ENCODE measurements at places on chromosomes 3 and 15.

GRCh38 chr3:117603097-117603496, 893.5 kb downstream of the TUSC7 start:
- no peak for DNase-seq

- DNase-seq, result no peak
These were observed 52.0 kb downstream of the SMAD3 start for GRCh38 chr15:67117370-67117769.

DNA sequence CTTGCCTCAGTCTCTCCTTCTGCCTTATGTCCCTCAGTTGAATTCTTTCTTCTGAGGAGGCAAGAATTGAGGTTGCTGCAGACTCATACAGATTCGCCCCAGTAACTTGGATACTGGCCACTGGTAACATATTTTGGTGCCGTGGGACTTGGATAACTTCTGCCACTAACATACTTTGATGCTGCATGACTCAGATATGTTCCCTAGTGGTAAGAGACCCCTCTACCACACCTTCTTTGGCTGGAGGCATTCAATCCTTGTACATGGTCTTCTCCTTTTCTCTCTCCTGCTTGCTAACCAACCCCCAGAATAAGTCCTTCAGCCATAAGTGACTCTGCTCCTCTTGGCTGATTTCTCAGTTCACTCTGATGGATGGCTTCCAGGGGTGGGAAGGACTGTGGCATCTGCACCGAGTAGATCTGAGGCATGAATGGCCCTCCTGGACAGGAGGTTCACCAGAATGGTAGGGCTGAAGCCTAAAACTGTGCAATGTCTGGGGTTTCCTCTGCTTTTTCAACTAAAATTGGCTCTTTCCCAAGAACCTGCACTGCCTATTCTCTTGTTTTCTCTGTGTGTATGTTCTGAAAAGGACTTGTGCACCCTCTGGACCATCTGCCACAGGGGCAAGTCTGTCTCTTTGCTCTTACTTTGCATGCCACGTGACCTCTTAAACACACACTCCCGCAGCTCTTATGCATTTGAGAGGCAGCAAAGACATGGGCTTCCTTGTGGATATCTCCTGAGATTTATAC, 55.5 kb upstream of the FSTL1 start:
- DNase-seq, result peak; percentile 8

DNA sequence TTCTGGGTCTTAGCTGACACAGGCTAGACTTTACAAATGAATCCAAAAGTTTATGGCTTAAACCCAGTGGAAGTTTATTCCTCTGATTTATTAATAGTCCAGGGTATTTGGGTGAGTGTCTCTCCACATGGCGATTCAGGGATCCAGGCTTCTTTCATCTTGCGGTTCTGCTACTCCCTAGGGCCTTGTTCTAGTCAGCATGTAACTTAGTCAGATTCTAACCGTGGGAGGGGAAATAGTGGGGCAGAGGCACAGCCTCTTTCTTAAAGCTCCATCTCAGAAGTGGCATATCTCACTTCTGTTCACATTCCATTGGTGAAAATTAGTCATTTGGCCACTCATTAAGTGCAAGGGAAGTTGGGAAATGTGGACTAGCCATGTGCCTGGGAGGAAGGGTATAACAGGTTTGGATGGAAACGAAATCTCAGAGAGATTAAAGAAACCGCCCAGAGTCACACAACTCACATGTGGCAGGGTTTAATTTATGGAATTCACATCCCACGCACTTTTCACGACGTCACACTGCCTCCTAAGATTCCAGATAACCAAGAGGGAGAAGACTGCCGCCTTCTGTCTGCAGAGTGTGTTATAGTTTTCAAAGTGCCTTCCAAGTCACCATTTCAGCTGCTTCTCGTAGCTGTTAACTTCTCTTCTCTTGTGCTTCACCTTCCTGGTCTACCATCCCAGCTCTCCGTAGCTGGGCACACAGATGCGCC, 11.4 kb upstream of the RASGRF1 start:
- no peak for DNase-seq

- DNase-seq, result peak; percentile 2
These were observed 61.4 kb downstream of the SMAD6 start for GRCh38 chr15:66763186-66764071.

DNA sequence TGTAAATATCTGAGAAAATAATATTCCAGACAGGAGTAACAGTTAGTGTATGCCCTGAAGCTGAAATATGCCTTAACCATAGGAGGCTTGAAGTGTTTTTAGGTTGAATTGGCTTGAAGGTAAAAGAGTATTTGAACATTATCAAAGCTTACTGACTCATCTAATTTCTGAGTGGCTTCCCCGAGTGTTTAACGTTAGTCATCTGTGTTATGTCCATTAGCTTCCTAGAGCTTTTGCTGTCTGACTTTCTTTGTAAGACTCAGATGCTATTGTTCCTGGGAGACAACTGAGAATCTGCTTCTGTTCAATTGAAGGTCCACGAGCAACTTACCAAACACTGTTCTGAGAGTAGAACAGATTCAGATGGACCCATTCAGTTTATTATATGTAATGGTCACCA, 656.8 kb upstream of the NECTIN3 start:
- DNase-seq, result no peak

DNA sequence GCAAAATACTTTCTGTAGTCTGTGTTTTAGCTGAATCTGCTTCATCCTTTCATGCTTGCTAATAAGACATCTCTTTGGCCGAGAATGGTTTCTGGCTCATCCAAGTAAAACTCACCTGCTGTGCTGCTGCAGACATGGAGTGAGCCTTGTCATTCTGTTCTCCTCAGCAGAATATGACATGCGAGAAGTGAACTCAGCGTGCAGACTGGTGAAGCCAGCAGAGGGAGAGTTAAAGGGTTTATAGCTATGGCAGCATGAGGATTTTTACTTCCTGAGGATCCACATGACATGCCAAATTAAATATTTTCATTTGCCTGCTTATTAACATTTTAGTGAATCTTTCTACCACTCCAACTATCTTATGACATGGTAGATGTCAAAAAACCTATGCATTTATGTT, 658.4 kb upstream of the NECTIN3 start:
- no peak for DNase-seq

DNA sequence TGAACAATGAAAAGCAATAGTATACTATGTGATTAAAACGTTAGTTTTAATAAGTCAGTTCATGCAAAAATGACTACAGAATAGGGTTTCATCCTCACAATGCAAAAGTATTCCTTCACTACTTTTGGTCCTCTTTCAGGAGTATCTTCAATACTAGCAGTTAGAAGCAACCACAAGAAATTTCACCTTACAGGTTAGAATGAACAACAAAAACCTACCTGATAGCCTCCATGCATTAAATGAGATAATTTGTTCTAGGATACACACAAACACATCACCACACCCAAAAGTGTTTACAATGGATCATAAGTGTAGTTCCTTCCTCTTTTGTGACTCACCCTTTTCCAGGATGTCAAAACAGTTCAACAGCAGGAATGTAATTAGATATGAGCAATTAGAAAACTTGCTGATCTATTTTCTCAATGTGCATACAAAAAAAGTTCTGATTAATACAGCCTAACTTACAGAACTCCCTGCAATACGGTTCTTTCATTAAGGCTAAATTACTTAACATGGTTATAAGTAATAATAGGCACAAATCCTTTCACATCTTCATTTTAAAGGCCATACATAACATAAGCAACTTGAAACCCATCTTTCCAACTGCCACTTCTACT, 21.6 kb downstream of the UACA start:
- no peak for DNase-seq
